ENCODE measurements at places on chromosomes 12 and 14. TPM values are rescaled to one million over a fixed set of nuclear protein-coding genes. Genes with fewer than 3 reads are reported as not detected.

- DNase-seq = peak; percentile 32
These were observed 41.0 kb downstream of the DIP2B start for GRCh38 chr12:50545786-50546185.

DNA sequence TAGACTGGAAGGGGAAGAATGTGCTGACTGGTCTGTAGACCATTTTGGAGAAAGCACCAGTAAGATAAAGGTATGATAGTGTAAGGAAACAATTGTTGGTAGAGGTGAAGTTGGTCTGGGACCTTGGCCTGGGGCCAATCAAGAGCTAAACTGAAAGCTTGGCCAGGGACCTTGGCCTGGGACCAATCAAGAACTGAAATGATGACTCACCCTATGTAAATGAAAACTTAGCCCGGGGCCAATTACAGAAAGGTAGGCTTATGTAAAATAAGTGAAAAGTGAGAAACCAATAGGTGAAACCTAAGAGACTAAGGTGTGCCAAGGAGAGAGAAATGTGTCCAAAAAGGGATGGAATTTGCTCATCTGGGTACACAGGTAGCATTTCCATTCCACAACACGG, 776.0 kb downstream of the C12orf50 start:
- peak; percentile 6 for DNase-seq

DNA sequence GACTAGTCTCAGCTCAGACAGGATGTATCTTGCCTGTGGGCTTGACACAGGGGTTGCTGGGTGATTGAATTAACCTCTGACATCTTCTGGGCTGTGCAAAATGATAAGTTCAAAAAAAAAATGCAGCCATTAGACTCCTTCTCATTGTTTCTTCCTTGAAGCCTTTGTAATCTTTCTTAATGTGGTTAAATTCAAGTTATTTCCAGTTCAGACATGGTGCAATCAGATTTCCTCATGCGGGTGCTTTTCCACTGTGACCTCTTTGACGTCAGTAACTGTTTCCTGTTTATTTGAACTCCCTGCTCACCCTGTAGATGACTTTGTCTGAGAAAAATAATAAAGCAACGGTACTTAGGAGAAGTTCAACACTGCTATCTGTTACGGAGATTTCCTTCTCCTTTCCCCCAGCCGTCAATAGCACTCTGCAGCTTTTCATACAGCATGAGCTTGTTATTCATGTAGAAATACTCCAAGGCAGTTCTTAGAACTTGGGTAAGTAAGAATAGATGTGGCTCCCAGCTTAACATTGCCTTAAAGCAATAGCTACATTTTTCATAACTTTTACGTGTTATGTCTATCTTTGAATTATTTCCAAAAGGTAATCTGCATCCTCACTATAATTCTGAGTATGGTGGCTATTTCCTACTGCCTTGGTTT, 155.5 kb downstream of the PRKCH start:
- DNase-seq = peak; percentile 99

Gene GLI1
- 2.0 TPM for total RNA-seq

DNA sequence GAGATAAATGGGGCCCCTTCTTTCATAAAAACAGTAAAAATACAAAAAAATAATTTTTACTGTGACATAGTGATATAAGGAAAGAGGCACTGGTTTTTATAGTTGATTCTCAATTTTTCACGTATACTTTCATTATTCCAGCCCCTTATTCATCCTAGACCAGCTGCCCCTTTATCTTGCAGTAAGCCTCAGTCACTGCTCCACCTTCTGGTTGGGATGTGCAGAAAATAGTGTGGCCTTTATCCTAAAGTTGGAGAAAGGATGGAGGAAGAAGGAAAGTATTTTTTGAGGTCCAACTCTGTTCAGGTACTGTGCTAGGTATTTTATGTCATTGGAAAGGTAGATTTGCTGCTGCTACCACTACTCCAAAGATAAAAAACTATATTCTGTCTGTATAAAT, 172.7 kb downstream of the ANO6 start:
- DNase-seq = peak; percentile 50

Gene ASIC1
- 1.8 TPM for total RNA-seq

DNA sequence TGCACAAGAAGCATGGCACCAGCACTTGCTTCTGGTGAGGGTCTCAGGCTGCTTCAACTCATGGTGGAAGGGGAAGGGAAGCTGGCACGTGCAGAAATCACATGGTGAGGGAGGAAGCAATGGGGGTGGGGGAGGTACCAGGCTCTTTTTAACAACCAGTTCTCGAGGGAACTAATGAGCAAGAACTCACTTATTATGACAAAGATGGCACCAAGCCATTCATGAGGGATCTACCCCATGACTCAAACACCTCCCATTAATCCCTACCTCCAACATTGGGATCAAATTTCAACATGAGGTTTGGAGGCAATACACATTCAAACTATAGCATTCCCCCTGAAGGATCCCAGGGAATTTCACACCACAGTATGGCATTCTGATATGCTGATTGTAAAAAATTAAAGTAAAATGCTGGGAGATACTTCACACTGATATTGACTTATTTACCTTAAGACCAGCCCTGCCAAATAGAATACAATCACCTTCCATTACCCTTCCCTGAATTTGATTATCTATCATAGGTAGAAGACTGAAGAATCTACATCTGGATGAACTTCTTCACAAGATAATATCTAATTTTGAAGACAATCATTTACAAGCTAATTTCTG, 201.7 kb upstream of the PLXNC1 start:
- DNase-seq = peak; percentile 68

DNA sequence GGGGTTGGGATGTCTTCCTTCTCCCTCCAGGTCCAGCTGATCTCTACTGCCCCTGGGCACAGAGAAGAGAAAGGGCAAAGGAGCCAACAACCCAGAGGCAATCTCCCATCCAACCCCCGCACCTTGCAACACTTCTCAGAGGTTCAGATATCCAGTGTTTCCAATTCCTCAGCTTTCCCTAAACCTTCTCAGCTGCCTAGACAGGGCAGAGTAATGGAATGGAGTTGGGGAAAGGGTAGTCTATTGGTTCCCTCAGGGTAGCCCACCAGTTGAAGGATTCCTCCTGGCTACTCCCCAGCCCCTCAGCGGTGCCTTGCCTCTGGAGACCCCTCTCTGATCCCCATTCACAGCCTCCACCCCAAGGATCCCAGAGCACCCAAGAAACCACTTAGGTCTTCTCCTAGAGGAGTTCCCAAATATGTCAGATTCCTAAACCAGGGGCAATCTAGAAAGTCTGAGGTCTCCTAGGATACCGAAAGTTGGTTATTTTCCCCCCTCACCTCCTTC, 537 bp downstream of the NFE2 start:
- DNase-seq = no peak

- DNase-seq = no peak
These were observed 2.8 kb downstream of the NFATC4 start for GRCh38 chr14:24370748-24371147.

Gene REM2
- total RNA-seq = 0.26 TPM

DNA sequence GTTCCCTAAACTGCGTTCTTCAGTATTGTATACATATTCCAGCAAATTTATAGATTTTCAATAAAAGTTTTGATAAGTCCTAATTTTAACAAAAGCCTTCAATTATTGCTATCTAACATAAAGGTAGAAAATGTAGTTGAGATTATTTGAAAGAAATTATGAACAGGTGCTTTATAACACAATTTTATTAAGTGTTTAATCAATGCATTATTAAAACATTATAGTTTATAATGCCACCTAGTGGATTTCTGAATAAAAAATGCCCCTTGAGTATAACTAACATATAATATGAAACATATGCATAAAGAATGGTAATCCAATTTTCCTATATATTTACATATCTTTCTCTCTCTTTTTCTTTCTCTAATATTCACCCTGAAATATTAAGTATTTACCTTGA, 515.3 kb downstream of the SLC6A15 start:
- DNase-seq = peak; percentile 41

Data from fibroblast of lung (primary cell).